Stimulated activated CD8-positive, alpha-beta memory T cell treated with anti-CD3 and anti-CD28 coated beads, Interleukin-2, amount 100 ng/mL, for 48 hours (primary cell): ENCODE measurements at places on chromosomes 5 and 9.

DNA sequence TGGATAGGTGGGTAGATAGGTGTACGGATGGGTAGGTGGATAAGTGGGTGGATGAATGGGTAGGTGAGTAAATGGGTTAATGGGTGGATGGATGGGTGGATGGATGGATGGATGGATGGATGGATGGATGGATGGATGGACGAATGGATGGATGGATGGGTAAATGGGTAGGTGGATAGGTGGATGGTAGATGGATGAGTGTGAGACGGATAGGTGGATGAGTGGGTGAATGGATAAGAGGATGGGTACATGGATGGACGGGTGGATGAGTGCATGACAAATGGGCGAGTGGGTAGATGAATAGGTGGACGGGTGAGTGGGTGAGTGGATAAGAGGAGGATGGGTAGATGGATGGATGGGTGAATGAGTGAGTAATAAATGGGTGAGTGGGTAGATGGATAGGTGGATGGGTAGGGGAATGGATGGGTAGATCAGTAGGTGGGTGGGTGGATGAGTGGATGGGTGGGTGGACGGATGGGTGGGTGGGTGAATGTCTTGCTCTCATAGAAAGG lies 179.2 kb downstream of the FGF18 start:
- no peak for DNase-seq

- no peak for DNase-seq
Observed at GRCh38 chr5:66255714-66256113, 111.6 kb downstream of the SREK1 start.

- DNase-seq, result no peak
Observed at GRCh38 chr9:23477908-23478307, 348.1 kb downstream of the ELAVL2 start.

- DNase-seq, result no peak
Observed at GRCh38 chr9:137968235-137968634, 90.7 kb downstream of the CACNA1B start.

DNA sequence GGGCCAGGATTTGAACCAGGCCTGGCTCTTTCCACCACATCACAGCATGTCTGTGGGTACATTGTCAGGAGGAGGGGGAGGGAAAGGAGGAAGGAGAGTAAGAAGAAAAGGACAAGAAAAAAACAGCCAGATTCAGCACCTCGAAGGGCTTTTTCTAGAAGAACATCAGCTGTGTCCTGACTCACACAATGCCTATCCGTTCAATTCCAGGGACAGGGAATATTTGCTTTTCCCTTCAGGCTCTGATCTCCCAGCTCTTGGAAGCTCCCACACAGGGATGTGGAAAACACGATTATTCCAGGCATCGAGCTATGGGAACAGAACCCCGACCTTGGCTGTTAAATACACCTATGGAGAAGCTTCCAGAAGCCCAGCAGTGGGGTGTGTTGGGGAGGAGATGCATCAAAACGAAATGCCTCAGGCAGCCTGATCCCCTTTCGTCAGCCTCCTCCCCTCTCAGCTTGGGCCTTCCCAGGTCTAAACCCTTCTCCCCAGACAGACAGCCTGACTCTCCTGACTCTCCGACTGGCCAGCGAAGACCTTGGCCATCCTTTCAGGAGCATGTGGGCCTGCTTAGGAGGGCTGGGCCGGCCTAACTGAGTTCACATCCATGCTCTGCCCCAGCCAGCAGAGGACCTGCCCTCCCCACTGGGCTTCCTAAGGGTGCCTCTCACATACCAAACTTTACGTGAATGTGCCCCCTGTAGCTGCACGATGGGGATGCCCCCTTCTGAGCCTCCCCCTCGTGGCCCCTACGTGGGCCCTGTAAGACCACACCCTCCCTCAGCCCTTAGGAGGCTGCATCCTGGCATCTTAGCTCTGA lies 54.4 kb downstream of the NEURL1B start:
- no peak for DNase-seq

DNA sequence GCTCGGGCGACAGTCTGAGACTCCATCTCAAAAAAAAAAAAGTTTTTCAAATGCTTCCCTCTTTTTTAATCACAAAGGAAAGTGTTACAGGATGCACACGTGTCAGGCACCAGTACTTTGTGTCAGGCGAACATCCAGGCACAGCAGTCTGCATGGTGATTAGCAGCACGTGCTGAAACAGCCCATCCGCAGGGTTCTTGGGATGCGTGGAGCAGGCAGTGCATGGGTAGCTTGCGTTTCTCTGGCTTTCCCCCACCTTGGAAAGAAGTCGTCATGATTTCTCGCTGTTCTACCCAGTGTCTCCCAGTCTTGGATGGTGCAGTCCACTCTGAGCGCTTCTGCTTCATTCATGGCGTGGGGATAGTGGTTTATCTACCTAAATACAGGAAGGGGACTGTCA lies 35.4 kb downstream of the GPR107 start:
- DNase-seq, result no peak

DNA sequence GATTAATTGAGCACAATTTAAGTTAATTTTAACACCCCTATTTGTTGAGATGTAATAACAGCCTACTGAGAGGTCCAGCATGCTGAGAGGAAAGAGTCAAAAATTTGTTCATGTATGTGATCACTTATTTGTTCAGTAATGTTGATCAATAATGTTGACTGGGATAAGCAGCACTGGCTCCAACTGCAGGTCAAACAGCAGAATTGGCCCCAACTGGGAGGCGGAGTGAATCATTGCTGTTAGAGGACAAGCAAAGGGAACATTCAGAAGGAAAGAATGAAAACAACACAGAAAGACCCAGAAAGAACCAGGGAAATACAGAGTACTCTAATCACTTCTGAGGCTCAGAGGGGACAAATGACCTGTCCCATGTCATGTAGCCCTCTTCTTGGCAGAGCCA lies 221.1 kb downstream of the COMMD10 start:
- no peak for DNase-seq

DNA sequence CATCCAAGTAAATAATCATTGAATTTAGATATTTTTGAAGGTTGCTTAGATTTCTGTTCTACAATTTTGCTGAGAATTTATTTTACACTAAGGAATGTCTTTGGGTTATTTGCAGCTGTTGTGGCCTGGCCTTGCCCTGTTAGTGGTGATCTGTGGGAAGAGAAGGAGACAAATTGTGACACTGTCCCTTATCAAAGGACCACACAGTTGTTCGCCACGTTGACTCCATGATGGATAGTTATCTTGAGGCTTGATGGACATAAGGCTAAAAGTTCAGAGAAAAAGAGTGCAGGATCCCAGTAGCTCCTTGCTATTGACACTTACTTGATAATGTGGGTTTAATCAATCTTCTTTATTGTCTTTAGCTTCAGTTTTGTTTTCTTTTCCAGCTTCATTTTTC lies 186.6 kb upstream of the MEF2C start:
- no peak for DNase-seq

GRCh38 chr5:28809811-28810750 lies 1771.7 kb upstream of the CDH9 start:
- DNase-seq, result no peak

GRCh38 chr9:95124582-95125367 lies 192.7 kb downstream of the FANCC start:
- DNase-seq, result no peak

DNA sequence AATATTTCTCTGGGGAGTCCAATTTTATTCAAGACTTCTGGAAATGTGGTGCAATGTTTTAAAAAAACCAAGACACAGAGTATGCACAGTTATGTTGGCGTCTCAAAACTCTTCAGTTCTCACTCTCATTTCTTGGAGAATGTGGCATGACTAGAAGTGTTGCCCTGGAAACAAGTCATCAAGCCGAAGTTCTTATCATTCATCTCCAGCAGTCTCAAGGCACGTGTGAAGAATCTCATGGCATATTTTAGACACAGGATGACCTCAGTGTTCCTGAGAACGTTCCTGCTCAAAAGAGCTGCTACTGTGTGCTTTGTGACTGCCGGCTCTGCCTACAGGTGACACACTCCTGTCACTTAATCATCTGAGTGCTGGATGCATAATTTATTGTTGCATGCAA lies 147.4 kb upstream of the IRX4 start:
- no peak for DNase-seq

GRCh38 chr9:78115073-78115472 lies 83.5 kb upstream of the GNAQ start:
- DNase-seq, result no peak

- DNase-seq, result no peak
Observed at GRCh38 chr5:167626341-167627123, 664.9 kb upstream of the WWC1 start.

DNA sequence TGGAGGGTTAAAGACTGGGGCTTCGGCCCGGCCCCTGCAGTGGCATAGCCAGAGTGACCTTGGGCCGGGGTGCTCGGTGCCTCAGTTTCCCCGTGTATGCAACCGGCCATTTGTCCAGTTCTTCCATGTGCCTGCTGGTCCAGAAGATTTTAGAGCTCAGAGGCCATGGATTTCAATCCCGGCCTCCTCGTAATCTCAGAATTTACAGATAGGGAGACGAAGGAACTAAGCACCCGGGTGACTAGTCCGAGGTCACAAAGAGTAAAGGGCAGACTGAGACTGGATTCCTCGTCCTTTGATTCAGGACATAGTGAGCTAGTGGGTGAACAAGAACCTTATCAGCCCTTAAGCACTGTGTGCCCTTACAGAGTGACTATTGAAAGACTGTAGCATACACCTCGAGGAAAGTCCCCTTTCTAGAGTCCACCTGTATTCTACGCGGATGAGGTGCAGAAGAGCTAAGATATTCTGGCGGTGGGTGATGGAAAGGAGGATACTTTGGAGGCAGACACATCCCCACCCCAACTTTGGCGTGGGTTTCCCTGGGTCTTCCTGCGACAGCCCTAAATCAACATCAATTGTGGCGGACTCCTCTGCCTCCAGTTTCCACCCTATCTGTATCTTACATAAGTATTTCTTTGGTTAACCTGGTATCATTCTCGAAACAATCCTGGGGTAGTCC lies 597 bp downstream of the SLC31A1 start:
- DNase-seq, result no peak

DNA sequence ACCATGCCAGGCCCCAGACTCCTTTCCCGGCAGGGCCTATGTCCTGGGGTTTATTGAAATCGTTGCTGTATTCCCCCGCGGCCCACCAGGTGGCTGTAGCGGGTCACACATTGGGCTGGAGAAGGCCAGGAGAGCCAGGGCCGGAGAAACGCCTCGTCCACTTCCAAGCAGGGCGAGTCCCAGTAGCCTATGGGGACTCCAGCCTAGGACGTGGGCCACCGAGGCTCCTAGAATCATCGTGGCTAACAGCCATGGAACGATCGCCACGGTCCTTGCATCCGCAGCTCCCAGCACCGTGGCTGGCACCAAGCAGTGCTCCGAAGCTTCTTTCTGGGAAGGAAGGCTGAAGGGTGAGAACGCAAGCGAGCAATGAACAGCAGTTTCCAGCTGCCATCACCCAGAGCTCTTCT lies 87.7 kb downstream of the ENTREP1 start:
- no peak for DNase-seq

DNA sequence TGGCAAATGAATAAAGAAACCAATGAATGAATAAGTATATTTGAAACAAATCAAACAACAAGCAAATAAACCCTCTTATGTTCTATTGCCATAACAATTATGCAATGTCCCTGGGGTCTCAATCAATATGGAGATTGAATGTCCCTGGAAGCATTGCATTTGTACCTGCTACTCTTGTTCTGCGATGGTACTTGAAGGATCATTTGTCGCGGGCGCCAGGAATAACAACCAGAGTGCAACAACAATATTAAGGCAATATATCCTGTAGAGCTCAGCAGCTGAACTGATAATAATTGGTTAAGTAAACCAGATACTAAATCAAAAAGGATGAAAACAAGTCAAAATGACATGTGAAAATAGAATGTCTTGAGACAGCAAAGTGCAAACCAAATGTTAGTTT lies 1001.9 kb upstream of the NUDT12 start:
- no peak for DNase-seq

GRCh38 chr9:134538856-134539566 lies 102.6 kb upstream of the COL5A1 start:
- no peak for DNase-seq

GRCh38 chr5:81140441-81140840 lies 92.7 kb upstream of the CKMT2 start:
- no peak for DNase-seq
